Glutamatergic neuron (in vitro differentiated cells): ENCODE measurements at places on chromosomes 4 and X. TPM values are rescaled to one million over a fixed set of nuclear protein-coding genes. Genes with fewer than 3 reads are reported as not detected.

GRCh38 chr4:14431155-14432134, 570.8 kb upstream of the CPEB2 start:
- no peak for DNase-seq
- H3K4me1 ChIP-seq = no peaks in the 10 kb centered on the region
- H3K27ac ChIP-seq = no peak overlapping the region
- peaks cover 2% of the 10 kb centered on the region for H3K27me3 ChIP-seq

SRPK3 gene
- not detected for total RNA-seq

DNA sequence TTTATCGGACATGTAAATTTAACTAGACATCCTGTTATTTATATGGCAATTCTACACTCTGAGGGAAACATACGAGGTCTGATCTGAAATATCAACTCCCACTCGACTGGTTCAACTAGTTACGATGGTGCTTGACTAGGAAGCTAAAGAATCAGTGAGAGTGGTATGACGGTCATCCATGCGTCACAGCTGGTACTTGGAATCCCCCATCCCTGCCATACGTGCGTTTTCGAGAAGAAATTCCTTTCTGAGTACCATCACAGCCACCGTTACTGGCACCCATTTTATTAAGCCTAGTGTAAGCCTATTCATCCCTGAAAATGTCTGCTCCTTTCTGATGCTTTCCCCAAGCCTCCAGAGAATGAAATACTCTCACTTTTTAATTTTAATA, 695 bp upstream of the PIGA start:
- H3K4me3 ChIP-seq = peak overlapping the region; percentile 72
- no peaks in the 10 kb centered on the region for H3K4me1 ChIP-seq
- peak overlapping the region; percentile 33 for H3K27ac ChIP-seq

GRCh38 chr4:119105605-119106004, 30.0 kb upstream of the MYOZ2 start:
- H3K27ac ChIP-seq = no peak overlapping the region
- no peak for DNase-seq
- H3K4me3 ChIP-seq = no peak overlapping the region
- peaks cover 2% of the 10 kb centered on the region for H3K27me3 ChIP-seq
- no peaks in the 10 kb centered on the region for H3K36me3 ChIP-seq
- H3K4me1 ChIP-seq = no peaks in the 10 kb centered on the region

- H3K36me3 ChIP-seq = no peaks in the 10 kb centered on the region
- no peak overlapping the region for H3K27ac ChIP-seq
- no peaks in the 10 kb centered on the region for H3K4me1 ChIP-seq
- DNase-seq = no peak
- H3K4me3 ChIP-seq = no peak overlapping the region
Measured at GRCh38 chrX:95058815-95059214, 1384.8 kb downstream of the FAM133A start.

DNA sequence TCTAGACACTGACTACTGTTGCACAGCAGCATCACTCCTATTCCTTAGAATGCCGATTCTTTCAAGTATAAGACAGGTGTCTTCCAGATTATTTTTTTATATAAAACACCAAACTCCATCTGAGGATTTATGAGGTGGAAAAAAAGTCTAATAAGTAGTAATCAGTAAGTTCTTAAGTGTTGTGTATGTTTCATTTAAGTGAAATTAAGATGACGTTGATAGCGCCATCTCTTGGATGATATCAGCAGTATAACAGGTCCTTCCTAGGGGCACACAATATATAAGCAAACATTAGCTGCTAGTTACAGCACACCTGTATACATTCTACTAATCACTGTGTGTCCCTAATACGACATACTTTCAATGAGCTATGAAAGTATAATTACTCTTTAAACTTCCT, 99.6 kb upstream of the STS start:
- DNase-seq = no peak
- H3K4me3 ChIP-seq = no peak overlapping the region
- H3K36me3 ChIP-seq = peaks cover 3% of the 10 kb centered on the region

DNA sequence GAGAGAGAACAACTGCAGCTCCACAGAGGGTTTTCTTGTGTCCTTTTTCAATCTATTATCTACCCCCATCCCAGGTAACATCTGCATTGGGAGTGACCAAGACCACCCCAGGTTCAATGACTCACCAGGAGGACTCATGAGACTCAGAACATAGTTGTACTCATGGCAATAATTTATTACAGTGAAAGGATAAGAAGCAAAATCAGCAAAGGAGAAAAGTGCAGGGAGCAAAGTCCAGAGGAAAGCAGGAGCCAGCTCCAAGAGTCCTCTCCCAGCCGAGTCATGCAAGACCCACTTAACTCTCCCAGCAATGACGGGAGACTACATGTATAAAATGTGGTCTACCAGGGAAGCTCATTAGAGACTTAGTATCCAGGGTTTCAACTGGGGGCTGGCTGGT, 129.5 kb upstream of the RBPJ start:
- no peak overlapping the region for H3K27ac ChIP-seq
- no peaks in the 10 kb centered on the region for H3K36me3 ChIP-seq
- H3K4me3 ChIP-seq = no peak overlapping the region
- H3K4me1 ChIP-seq = no peaks in the 10 kb centered on the region

TCEAL9 gene
- total RNA-seq = 27.0 TPM

PHEX gene
- total RNA-seq = 0.17 TPM

VCX gene
- 1.1 TPM for total RNA-seq

DNA sequence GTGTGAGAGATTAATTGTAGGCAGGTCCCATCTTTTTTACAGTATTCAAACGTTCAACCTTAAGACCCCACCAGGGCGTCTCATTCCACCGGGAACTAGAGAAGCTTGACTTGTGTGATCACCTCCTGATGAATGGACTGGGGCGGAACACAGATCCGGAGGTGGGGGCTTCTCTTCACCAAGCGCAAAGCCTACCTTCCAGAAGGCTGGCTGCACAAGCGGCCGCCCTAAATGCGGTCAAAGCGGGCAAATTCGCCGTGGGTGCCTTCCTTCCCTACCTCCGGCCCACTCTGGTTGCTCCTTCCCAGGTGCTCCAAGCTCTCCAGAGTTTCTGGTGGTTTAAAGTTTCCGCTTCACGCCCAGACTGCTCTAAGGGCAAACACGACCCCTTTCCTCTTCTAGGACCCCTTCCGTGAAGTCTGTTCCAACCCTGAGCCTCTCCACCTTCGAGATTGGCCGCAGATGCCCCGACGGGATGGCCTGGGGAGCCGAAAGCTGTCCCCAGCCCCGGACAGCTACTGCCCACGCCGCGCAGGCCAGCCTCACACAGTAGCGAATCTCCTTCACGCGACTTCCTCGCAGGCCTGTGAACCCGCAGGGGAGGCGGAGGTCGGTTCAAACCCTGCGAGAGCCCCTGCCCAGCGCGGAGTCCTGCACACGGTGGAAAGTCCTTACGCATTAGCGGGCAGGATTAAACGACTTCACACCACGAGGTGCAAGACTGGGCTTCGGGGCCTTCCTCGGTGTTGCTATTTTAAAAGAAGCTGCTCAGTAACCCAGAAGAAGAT, 1.6 kb upstream of the WWC2 start:
- H3K27ac ChIP-seq = no peak overlapping the region
- peaks cover 4% of the 10 kb centered on the region for H3K4me1 ChIP-seq
- peak overlapping the region; percentile 76 for H3K4me3 ChIP-seq
- DNase-seq = peak; percentile 26
- peaks cover 10% of the 10 kb centered on the region for H3K27me3 ChIP-seq

DNA sequence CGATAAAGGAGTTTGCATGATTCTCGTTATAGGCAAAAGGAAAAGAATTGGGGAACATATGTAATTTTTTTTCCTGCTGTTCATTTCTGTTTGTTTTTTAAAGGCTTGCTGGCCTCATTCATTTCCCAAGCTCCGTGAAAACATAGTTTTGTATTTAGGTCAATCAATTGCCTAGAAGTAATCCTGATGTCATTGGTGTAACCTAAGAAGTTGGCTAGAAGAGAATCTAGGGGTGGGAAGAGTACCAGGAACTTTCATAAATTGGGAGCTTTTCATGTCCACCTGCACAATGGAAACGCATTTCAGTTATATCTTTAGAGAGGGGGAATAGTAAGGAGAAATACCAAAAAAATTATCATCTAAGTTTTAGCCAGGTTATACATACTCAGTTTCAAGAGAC, 3.8 kb downstream of the RAPGEF2 start:
- no peak overlapping the region for H3K27ac ChIP-seq
- H3K4me3 ChIP-seq = peak overlapping the region; percentile 69
- H3K36me3 ChIP-seq = no peaks in the 10 kb centered on the region

DNA sequence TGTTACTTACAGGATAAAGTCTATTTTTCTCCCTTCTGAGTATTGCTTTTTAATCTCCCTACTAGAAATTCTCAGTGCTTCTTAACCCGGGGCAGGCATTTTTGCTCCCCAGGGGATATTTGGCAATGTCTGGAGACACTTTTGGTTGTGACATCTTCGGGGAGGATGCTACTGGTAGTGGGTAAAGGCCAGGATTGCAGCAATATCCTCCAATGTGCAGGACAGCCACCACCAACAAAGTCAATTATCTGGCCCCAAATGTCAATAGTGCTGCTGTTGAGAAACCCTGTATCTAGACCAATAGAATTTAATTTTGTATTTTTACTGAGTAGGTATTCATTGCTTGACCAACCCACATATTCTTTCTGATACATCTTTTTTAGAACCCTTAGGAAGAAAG, 669.5 kb upstream of the MAGEB2 start:
- H3K27ac ChIP-seq = no peak overlapping the region
- H3K36me3 ChIP-seq = no peaks in the 10 kb centered on the region
- DNase-seq = no peak
- no peak overlapping the region for H3K4me3 ChIP-seq
- H3K4me1 ChIP-seq = no peaks in the 10 kb centered on the region

FAM3A gene
- 32.0 TPM for total RNA-seq

- H3K36me3 ChIP-seq = peaks cover 4% of the 10 kb centered on the region
- no peak overlapping the region for H3K27ac ChIP-seq
- no peak for DNase-seq
Measured at GRCh38 chr4:110624904-110625494, 2.1 kb upstream of the PITX2 start.

GRCh38 chr4:81335122-81335912, 120.3 kb upstream of the PRKG2 start:
- H3K36me3 ChIP-seq = no peaks in the 10 kb centered on the region
- H3K27ac ChIP-seq = no peak overlapping the region
- peaks cover 2% of the 10 kb centered on the region for H3K27me3 ChIP-seq
- peaks cover 7% of the 10 kb centered on the region for H3K4me1 ChIP-seq
- DNase-seq = no peak

GRCh38 chrX:76147106-76147505, 25.8 kb upstream of the PBDC1 start:
- H3K4me3 ChIP-seq = no peak overlapping the region
- no peaks in the 10 kb centered on the region for H3K36me3 ChIP-seq
- H3K27ac ChIP-seq = no peak overlapping the region
- DNase-seq = no peak
- H3K27me3 ChIP-seq = peaks cover 3% of the 10 kb centered on the region

DNA sequence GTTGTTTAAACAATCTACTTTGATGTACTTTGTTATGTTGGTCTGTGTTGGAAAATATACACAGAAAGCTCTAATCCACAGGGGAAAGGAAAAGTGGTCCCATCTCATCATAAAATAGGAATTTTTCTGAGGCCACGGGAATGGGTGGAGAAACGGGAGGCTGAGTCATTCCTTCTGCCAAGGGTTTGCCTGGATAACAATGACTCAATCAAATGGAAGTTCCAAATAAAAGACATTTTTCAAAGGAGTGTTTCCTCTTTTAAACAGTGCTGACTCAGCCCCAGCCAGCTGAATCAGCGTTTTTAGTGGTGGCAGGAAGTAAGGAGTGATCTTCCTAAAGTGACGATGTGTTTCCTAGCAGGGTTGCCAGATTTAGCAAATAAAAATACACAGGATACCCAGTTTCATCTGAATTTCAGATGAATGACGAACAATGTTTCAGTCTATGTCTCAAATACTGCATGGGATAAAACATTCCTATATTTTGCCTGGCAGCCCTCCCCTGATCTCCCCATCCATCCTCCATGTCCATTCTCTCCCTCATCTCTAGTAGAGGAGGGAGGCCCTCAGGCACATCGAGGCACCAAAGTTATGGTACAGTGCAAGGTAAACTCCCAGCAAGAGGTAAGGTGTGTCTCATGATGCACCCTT, 345.4 kb upstream of the GATB start:
- H3K27me3 ChIP-seq = peaks cover 5% of the 10 kb centered on the region
- H3K4me1 ChIP-seq = peaks cover 40% of the 10 kb centered on the region
- H3K4me3 ChIP-seq = no peak overlapping the region
- no peak overlapping the region for H3K27ac ChIP-seq

PF4V1 gene
- not detected for total RNA-seq

DNA sequence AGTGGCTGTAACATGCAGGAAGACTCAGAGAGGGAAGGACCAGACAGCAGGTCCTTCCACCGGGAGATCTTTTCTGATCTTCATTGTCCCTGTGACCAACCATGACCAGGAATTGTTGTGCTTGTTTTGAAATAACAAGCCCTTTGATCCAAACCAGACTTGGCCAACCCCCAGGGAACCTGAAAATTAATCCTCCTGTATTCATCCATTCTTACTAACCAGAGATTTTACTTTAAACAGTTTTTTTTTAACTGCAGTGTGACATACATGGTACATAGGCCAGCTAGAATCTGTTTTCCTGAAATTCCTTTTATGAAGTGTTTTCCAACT, 4.0 kb downstream of the WFS1 start:
- H3K4me3 ChIP-seq = peak overlapping the region; percentile 80
- peak overlapping the region; percentile 90 for H3K27ac ChIP-seq
- H3K4me1 ChIP-seq = peaks cover 39% of the 10 kb centered on the region
- peaks cover 6% of the 10 kb centered on the region for H3K27me3 ChIP-seq

- H3K4me1 ChIP-seq = no peaks in the 10 kb centered on the region
- no peaks in the 10 kb centered on the region for H3K36me3 ChIP-seq
- no peak overlapping the region for H3K27ac ChIP-seq
- H3K4me3 ChIP-seq = no peak overlapping the region
Measured at GRCh38 chrX:38895775-38896174, 94.5 kb downstream of the MID1IP1 start.

DNA sequence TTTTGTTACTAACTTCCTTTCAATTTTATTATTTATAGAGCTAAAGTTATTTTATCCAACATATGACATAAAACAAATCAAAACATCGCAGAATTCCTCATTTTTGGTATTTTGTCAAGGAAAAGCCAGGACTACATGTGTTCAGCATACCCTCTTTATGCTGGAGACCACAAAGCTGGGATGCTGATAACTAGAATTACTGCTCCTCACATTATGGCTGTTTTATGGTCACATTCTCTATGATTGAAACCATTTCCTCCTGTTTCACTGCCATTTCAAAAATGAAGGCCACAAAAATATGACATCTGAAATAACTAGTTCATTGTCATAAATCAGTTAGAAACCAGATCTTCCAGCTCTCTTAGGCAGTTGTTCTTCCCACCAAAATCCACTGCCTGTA, 41.7 kb downstream of the KLHL34 start:
- H3K4me3 ChIP-seq = no peak overlapping the region
- H3K27ac ChIP-seq = no peak overlapping the region
- H3K27me3 ChIP-seq = no peaks in the 10 kb centered on the region
- DNase-seq = no peak

DNA sequence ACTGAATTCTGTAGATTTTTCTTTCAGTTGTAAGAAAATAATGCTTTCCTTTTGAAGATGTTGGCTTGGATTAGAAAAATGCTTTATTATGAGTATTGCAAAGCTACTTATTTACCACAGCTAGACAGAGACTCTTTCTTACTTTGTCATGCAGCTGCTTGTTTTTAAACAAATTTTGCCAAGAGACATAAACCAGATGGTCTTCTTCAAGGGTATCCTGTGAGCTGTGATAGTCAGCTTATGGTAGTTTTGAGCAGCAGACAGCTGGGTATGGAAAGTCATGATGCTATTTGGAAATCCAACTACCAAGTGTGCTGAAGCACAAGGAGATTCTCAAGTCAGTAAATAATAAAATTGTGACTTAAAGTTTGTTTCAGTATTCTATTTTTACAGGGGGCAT, 941.5 kb downstream of the DMD start:
- no peak for DNase-seq
- H3K36me3 ChIP-seq = peaks cover under 1% of the 10 kb centered on the region
- H3K4me3 ChIP-seq = no peak overlapping the region
- H3K27me3 ChIP-seq = no peaks in the 10 kb centered on the region

MAGEC2 gene
- not detected for total RNA-seq

PASD1 gene
- total RNA-seq = not detected
